ENCODE measurements at places on chromosomes 11 and 22.

- DNase-seq = no peak
Observed at GRCh38 chr11:128299132-128299726, 288.1 kb downstream of the ETS1 start.

- DNase-seq = no peak
Observed at GRCh38 chr11:20933086-20933485, 263.7 kb downstream of the NELL1 start.

GRCh38 chr11:74726547-74727182 lies 4.6 kb downstream of the CHRDL2 start:
- DNase-seq = no peak

DNA sequence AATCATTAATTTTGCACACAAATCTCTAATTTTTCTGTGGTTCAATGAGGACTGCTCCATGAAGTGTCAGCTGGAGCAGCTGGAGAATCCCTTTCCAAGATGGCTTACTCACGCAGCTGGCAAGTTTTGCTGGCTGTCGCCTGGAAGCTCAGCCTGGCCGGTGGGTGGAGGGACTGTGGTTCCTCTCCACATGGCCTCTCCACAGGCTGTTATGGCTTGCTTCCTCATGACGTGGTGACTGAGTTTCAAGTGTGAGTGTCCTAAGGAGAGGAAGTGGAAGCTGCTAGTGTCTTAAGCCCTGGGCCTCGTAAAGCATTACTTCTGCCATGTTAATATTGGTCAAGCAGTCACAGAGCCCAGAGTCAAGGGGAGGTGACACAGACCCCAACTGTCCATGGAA lies 14.0 kb upstream of the NRIP3 start:
- peak; percentile 24 for DNase-seq

GRCh38 chr11:62678433-62678769 lies 472 bp downstream of the UBXN1 start:
- DNase-seq = no peak

GRCh38 chr11:111349191-111349695 lies 29.8 kb downstream of the POU2AF1 start:
- no peak for DNase-seq

DNA sequence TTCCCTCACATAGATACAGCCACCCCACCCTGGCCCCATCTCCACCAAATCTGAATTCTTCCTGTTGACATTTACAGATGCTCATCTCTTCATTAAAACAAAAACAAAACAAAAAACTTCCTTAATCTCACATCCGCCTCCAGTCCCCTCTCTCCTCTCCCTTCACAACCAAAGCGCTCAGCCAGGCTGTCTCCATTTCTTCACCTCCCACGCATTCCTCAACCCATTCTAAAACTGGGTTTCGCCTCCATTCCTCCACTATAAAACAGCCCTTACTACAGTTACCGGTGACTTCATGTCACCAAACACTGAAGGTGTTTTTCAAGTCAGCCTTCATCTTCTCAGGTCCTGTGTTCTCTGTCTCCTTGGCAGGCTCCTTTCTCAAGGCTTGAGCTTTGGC lies 9.6 kb downstream of the BACE1-AS start:
- DNase-seq = no peak

DNA sequence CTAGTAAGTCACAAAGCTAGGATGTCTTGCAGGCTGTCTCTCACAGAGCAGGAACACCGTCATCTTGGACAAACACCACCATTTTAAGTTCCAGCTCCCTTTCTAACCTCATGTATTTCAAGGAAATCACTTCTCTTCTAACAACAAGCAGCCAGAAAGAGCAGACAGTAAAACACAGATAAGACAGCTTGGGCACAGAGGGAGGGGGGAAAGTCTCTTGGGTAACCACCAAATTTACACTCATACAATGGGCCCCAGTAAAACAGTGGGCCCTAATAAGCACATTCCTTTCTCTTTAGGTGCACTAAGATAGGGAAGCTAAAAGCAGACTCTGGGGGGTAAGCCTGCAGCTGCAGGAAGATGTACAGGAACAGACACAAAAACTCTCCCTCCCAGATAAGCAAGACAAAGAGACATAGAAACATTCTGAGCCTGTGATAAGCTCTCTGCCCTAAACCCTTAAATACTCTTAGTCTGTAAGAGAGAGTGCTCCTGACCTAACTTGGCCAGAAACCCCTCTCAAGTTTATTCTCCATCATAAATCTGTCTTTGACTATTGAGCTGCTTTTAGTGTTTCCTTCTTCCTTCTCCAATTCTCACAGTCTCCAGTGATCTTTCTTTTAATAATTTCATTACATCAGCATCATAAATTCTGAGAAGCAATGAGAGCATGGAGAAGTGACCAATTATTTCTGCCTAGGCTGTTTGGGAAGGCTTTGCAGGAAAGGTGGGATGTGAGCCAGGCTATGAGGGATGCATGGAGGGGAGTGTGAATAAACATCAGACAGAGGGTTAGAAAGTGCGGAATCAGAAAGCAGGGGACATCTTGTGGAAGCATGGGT lies 7.4 kb downstream of the OR10D3 start:
- no peak for DNase-seq

DNA sequence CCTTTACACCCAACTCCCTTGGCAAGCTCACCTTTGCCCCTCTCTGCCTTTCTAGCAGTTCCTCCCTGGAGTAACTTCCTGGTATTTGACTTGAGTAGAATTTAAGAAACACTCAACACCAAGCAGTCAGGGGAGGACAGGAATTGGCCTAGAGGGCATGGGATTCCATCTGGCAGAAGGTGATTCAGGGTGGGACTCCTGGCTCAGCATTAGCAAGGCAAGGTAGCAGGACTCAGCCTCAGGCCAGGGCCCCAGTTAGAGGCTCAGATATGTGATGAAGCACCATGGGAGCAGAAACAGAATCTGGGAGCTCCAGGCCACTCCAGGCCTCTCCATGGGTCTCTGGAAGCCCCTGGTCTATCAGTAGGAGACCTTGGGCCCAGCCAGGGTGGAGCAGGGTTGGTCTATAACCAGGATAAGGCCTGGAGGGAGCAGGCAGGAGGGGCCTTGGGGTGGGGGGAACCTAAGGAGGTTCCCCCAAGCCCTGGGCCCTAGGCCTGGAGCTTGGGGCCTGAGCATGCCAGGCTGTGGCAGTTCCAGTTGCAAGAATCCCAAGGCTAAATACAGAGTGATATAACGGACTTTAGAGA lies 148.2 kb downstream of the PARVA start:
- DNase-seq = no peak

DNA sequence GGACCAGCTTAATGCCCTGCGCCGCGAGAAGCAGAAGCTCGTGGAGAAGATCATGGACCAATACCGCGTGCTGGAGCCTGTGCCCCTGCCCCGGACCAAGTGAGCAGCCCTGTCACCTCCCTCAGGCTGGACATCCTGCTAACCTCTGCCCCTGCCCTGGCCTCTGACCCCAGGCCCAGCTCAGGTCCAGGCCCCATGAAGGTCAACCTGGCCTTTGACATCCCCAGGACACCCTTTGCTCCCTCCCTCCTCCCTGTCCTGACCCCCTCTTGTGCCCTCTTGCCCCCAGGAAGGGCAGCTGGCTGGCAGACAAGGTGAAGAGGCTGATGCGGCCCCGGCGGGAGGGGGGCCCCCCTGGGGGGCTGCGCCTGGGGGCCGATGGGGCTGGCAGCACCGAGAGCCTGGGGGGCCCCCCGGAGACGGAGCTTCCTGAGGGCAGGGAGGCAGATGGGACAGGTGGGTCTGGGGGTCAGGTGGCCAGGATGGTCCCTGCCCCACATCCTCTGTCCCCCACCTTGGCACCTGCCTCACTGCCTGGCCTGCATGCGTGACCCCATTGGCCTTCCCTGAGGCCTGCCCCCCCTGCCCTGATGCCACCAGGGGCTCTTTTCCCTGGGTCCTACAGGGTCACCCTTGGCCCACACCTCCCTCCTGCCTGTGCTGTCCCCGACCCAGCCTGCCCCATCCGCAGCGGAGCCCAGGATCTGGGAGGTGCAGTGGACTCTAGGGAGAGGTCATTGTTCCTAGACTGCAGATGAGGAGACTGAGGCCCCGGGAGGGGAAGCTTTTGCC lies 5.1 kb upstream of the RPS6KA4 start:
- DNase-seq = no peak

All from GF-D8 (cell line).